Calu3 (cell line): ENCODE measurements at places on chromosomes 16 and 17. TPM values are rescaled to one million over a fixed set of nuclear protein-coding genes. Genes with fewer than 3 reads are reported as not detected.

DNA sequence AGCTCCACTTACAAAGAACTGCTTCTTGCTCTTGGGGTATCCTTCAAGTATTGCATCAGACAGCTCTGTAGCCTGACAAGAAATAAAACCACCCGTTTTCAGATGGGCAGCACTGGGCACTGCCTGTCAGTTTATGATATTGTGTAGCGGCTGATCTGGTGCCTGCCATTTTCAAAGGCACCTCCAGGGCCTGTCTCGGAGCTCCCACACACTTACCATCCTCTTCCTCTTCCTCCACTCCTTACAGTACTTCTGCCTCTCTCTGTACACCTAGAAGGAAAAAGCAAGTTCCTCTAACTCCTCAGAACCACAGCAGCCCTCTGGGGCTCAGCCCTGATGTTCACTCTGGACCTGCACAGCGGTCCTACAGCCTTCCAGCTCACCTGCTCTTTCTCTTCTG lies 4.4 kb downstream of the PSMC3IP start:
- DNase-seq = no peak
- peaks cover 88% of the 10 kb centered on the region for H3K36me3 ChIP-seq
- H3K4me3 ChIP-seq = no peak overlapping the region

Gene TNFRSF12A
- total RNA-seq = 478 and 509 TPM in 2 replicates

- no peak overlapping the region for H3K27ac ChIP-seq
- H3K4me3 ChIP-seq = no peak overlapping the region
- no peaks in the 10 kb centered on the region for H3K36me3 ChIP-seq
- DNase-seq = no peak
- peaks cover 29% of the 10 kb centered on the region for H3K27me3 ChIP-seq
These were observed 47.4 kb upstream of the KSR1 start for GRCh38 chr17:27408891-27409290.

GRCh38 chr17:21039839-21040575 lies 2.8 kb downstream of the USP22 start:
- H3K4me1 ChIP-seq = peaks cover 39% of the 10 kb centered on the region
- no peaks in the 10 kb centered on the region for H3K27me3 ChIP-seq
- peak overlapping the region; percentile 86 for H3K4me3 ChIP-seq

DNA sequence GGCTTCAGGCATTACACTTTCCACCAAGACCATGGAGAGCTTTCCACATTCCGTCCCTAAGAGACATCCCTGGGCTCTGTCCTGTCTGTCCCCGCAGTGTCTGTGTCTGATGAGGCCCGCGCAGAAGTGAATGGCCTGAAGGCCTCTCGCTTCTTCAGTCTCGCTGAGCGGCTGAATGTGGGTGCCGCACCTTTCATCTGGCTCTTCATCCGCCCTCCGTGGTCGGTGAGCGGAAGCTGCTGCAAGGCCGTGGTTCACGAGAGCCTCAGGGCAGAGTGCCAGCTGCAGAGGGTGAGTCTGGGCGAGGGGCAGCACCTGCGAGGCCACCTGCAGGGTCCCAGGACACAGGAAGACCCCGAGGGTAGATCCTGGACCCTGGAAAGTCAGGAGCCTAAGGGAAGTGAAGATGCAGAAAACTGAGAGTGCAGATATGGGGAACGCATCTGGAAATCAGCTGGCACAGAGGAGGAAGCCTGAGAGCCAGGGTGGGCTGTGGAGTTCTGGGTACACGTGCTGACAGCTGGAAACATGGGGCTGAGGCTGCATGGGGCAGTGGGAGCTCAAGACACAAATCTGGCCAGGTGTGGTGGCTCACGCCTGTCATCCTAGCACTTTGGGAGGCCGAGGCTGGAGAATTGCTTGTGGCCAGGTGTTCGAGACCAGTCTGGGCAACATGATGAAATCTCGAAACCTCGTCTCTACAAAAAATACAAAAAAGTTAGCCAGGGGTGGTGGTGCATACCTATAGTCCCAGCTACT lies 8.0 kb downstream of the CCNF start:
- H3K4me3 ChIP-seq = no peak overlapping the region
- no peak for DNase-seq
- no peaks in the 10 kb centered on the region for H3K27me3 ChIP-seq
- H3K4me1 ChIP-seq = no peaks in the 10 kb centered on the region

DNA sequence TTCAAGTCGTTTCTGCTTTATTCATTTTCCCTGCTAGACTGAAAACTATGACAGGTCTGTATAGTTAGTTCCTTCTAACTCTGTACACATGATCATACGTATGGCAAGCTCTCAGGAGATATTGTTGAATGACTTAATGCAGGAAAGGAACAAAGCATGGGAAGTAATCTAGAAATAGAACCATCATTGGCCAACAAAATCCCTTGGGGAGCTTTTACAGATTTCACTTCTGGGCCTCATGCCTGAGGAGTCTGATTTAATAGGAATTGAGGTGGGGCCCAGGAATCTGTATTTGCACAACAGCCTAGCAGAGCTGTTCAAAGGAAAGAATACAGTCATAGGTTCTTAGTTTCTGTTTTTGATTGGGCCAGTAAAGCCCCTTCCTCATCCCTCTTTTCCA lies 229.2 kb downstream of the MAP2K6 start:
- H3K4me3 ChIP-seq = no peak overlapping the region
- no peaks in the 10 kb centered on the region for H3K36me3 ChIP-seq
- no peaks in the 10 kb centered on the region for H3K4me1 ChIP-seq

Gene SPN
- not detected in 2 replicates for total RNA-seq

Gene ZG16
- total RNA-seq = not detected in 2 replicates

GRCh38 chr16:67017810-67018488 lies 11.0 kb upstream of the CBFB start:
- H3K4me3 ChIP-seq = no peak overlapping the region
- H3K36me3 ChIP-seq = peaks cover 5% of the 10 kb centered on the region
- H3K4me1 ChIP-seq = peaks cover 25% of the 10 kb centered on the region
- DNase-seq = peak; percentile 92

GRCh38 chr17:45687594-45687993 lies 96.5 kb upstream of the CRHR1 start:
- no peak for DNase-seq
- no peak overlapping the region for H3K27ac ChIP-seq
- H3K36me3 ChIP-seq = no peaks in the 10 kb centered on the region

DNA sequence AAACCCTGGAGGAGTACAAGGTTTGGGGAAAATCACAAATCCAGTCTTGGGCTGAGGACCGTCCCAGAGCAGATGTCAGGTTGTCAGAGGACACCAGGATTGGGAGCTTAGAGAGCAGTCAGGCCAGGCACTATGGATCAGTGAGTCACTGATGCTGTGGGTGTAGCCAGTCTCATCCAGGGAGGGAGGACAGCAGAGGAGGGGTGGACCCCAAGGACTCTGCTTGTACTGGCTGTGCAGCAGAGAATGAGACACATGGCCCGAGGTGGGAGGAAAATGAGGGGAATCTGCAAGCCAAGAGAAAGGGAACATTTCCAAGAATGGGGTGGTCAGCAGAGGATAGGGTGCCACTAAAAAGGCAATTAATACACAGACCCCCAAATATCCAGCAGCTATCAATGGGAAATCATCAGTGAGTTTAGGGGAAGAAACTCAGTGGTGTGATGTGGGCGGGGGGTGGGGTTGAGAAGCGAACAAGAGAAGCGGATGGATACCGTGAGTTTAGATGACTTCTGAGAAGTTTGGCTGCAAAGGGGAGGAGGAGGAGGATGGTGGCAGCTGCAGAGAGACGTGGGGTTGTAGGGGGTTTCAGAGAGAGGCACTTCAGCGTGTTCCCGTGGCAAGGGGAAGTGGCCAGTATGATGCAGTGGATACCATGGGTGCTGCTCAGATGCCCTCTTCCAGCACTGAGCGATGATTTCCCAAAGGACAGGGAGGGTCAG lies 43.9 kb downstream of the ARHGAP27 start:
- no peak for DNase-seq
- H3K27ac ChIP-seq = no peak overlapping the region
- peaks cover 27% of the 10 kb centered on the region for H3K36me3 ChIP-seq
- H3K4me1 ChIP-seq = peaks cover 34% of the 10 kb centered on the region
- H3K4me3 ChIP-seq = no peak overlapping the region

DNA sequence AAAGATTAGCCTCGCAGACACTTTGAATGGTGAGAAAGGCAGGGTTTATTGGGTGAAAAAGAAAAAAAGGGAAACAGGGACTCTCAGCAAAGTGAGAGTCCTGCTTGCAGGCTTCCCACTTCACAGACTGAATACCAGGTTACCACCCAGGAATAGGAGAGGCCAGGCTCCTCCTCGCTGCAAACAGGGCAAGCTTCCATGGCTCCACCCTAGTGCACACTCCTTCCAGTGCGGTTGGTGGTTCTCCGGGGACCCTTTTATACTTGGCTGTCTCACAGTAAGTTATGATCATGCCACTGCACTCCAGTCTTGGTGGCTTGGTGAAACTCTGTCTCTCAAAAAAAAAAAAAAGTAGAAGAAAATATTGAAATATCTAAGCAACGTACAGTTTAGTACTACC lies 30.5 kb upstream of the CDH8 start:
- DNase-seq = no peak
- H3K27ac ChIP-seq = no peak overlapping the region
- H3K4me3 ChIP-seq = no peak overlapping the region
- no peaks in the 10 kb centered on the region for H3K36me3 ChIP-seq

Gene NHLRC4
- total RNA-seq = not detected in 2 replicates

GRCh38 chr16:4511441-4512082 lies 27.0 kb downstream of the CDIP1 start:
- peaks cover 60% of the 10 kb centered on the region for H3K36me3 ChIP-seq
- H3K4me1 ChIP-seq = no peaks in the 10 kb centered on the region
- H3K27ac ChIP-seq = peak overlapping the region; percentile 18
- peak; percentile 73 for DNase-seq
- no peaks in the 10 kb centered on the region for H3K27me3 ChIP-seq

- no peaks in the 10 kb centered on the region for H3K27me3 ChIP-seq
- no peak overlapping the region for H3K27ac ChIP-seq
- no peaks in the 10 kb centered on the region for H3K4me1 ChIP-seq
- no peaks in the 10 kb centered on the region for H3K36me3 ChIP-seq
These were observed 104.6 kb downstream of the SPAG9 start for GRCh38 chr17:51016099-51016498.

Gene PRR35
- not detected in 2 replicates for total RNA-seq

DNA sequence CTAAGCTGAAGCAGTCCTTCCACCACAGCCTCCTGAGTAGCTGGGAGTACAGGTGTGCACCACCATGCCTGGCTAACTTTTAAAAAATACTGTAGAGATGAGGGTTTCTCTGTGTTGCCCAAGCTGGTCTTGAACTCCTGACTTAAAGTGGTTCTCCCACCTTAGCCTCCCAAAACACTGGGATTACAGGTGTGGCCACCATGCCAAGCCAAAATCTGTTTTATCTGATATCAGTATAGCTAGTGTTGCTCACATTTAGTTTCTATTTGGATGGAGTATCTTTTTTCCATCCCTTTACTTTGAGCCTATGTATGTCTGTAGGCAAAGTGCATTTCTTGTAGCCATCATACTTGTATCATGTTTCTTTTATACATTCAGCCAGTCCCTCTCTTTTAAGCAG lies 82.1 kb downstream of the BCAS3 start:
- H3K4me3 ChIP-seq = no peak overlapping the region
- H3K36me3 ChIP-seq = no peaks in the 10 kb centered on the region
- no peak for DNase-seq
- no peaks in the 10 kb centered on the region for H3K4me1 ChIP-seq

Gene KRTAP4-3
- not detected in 2 replicates for total RNA-seq

- H3K4me3 ChIP-seq = no peak overlapping the region
- peaks cover 29% of the 10 kb centered on the region for H3K4me1 ChIP-seq
- no peaks in the 10 kb centered on the region for H3K27me3 ChIP-seq
- H3K27ac ChIP-seq = no peak overlapping the region
These were observed 103.7 kb downstream of the XYLT1 start for GRCh38 chr16:17367036-17367435.

- H3K4me1 ChIP-seq = no peaks in the 10 kb centered on the region
- DNase-seq = no peak
- no peaks in the 10 kb centered on the region for H3K36me3 ChIP-seq
- H3K27ac ChIP-seq = no peak overlapping the region
- H3K4me3 ChIP-seq = no peak overlapping the region
- H3K27me3 ChIP-seq = no peaks in the 10 kb centered on the region
These were observed 26.3 kb downstream of the PMP22 start for GRCh38 chr17:15238676-15239422.

DNA sequence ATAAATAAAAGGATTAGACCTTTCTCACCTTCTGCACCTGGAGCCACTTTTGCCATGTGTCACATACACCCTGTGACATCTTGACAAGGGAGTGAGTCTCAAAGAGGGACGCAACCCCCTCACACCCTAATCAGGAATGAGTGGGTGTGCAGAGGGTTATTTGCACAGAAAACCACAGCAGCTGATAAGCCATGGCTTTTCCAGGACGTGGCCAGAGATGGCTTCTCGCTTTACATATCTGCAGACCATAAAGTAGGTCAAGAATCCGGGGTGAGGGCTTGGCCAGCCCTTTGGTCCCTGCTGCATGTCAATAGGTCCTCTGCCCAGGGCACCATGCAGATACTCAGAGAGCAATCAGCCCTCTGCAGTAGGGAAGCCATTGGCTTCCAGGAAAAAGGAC lies 2.4 kb upstream of the CD300LF start:
- peak; percentile 69 for DNase-seq
- peaks cover 5% of the 10 kb centered on the region for H3K36me3 ChIP-seq
- peaks cover 80% of the 10 kb centered on the region for H3K27me3 ChIP-seq

- DNase-seq = no peak
- peaks cover 51% of the 10 kb centered on the region for H3K36me3 ChIP-seq
- no peaks in the 10 kb centered on the region for H3K27me3 ChIP-seq
- no peak overlapping the region for H3K27ac ChIP-seq
- no peak overlapping the region for H3K4me3 ChIP-seq
These were observed 3.2 kb downstream of the GNPTG start for GRCh38 chr16:1354815-1355540.

Gene TMEM97
- total RNA-seq = 110 and 114 TPM in 2 replicates

DNA sequence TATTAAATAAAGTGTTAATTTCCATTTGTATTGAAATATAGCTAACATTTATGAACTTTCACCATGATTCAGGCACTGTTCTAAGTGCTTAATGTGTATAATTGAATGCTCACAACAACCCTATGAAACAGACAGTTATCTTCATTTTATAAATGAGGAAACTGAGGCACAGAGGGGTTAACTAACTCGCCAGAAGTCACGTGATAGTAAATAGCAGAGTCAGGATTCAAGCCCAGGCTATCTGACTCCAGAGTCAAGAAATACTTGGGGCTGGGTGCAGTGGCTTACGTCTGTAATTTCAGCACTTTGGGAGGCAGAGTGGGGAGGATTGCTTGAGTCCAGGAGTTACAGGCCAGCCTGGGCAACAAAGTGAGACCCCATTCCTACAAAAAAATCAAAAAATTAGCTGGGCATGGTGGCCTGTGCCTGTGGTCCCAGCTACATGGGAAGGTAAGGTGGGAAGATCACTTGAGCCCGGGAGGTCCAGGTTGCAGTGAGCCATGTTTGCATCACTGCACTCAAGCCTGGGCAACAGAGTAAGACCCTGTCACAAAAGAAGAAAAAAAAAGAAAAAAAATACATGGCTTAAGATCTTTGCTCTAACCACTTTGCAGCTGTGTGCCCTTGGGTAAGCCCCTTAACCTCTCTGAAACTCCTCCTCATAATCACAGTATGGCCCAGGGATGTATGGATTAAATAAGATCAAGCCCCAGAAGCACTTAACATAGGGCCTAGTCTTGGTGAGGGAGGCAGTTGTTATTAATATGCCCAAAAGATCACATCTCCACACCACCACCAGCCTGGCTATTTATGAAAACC lies 29.0 kb downstream of the WSB1 start:
- no peak for DNase-seq
- peaks cover 58% of the 10 kb centered on the region for H3K4me1 ChIP-seq
- no peaks in the 10 kb centered on the region for H3K27me3 ChIP-seq
- H3K4me3 ChIP-seq = no peak overlapping the region
